Hepatic stellate cell (primary cell): ENCODE measurements at places on chromosomes 7 and 10.
A peak's percentile ranks its signal among the peaks of the same experiment; 100 is the strongest.

DNA sequence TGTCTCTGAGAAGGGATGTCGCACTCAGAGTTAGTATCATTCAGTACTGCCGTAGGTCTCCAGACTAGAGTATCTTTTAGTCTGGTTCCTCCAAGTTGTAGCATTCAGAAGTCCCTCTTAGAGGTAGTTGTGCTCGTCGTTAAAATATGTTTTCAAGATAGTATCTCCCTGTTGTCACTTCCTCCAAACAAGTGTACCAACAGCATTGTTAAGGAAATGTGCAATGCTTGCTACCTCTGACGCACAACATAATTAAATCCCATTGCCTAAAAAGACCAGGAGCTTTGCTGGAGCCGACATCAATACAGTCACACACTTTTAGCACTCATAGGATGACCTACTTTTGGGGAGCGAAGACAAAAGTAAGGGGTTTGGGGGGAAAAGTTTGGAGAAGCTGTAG, 80.0 kb upstream of the STK17A start:
- DNase-seq, result no peak

DNA sequence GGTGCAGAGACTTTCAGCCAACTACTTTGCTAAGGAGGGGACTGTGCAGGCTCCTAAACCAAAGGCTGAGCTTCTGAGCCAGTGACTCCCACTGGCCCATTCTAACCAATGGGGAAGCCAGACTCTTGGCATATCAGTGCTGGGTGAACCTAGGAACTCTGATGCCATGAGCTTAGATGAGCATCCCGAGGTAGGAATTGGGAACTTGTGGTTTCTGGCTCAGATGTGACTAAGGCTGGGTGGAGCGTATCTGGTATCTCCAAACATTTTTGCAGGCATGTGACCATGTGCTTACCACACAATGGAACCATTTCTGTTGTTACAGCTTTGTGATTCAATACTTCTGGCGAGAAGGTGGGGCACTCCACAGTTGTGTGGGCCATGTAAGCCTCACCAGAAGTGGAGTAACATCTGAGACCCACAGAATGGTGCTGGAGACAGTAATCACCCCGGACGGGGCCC, 2.5 kb upstream of the AVPI1 start:
- peak; percentile 82 for DNase-seq

DNA sequence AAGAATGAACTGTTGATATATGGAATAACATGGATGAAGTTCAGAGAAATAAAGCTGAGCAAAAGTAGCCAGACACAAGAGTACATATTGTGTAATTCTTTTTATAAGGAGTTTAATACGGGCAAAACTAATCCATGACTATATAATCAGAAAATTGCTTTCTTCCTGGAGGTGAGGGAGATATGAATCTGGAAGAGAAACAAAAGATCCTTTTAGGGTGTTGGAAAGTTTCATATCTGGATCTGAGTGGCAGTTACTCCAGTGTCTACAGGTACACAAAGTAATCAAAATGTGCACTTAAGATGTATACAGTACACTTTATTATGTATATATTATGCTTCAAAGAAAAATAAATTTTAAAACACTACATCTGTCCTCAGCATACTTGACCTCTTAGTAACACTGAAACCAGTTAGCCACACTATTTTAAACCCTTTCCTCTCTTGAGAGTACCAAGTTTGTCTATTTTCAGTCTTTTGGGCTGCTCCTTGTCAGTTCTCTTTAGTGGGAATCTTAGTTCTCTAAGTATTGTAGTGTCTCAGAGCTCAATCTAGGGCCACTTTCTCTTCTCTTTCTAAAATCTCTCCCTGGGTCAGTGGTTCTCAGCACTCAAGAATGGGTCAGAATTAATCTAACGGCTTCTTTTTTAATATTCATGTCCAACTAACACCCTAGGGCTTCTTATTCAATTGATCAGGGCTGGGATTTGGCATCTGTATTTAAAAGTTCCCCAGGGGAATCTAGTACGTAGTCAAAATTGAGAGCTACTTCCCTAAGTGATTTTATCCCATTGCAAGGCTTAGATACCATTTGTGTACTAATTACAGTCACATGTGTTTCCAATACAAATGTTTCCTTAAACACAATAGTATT, 4.3 kb upstream of the LIPF start:
- peak; percentile 13 for DNase-seq

DNA sequence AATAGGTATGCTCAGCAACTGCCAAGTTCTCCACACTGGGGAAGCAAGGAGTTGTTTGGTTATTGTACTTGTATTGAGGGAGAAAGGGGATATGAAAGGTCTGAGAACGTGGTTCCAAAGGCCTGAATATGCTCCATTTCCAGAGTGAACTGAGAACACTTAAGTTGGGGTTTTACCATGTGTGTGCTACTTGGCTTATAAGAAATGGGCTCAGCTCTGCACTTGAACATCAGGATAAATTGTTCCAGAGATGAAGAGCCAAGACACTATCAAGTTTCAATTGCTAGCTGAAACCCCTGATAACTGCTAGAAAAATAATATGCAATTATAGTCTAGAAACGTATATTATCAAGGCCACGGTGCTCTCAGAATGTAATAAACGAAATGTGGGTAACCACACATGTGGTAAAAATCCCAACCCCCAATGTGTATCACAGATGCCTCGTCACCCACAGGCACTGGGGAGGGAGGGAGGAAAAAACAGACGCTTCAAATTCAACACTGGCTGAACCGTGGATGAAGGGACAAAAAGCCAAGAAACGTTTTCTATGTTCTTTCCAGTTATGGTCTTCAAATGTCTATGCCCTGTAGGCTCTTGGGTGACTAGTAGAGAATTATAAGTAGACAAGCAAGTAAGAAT, 16.3 kb downstream of the ELMO1 start:
- DNase-seq, result no peak

GRCh38 chr7:115356139-115356746, 434.3 kb downstream of the MDFIC start:
- DNase-seq, result no peak

- DNase-seq, result peak; percentile 36
These were observed 7.7 kb downstream of the ACSM6 start for GRCh38 chr10:95201736-95202135.

DNA sequence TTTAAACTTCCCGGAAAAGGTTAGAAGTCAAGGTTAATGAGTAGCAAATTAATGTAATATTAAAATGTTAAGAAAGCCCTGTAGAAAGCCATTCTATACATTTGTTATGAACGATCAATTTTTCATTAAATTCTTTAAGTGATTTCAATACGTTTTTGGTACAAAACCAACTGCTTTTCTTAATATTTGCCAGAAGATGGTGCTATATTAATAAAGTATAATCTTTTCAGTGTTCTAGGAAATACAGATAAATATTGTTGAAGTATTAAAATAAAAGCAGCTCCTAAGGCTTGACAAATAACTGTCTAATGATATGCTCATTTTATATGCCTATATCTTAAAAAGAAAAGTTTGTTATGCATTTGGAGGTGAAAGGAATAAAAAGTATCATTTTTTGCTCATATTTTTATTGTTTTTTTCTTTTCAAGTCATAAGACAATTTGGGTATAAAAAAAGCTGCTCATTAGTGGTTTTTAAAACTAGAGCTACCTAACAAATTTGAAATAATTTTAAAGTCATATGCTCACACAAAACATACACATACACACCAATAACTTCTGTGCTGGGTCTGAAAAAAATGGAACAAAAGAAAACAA, 130.3 kb upstream of the POT1 start:
- DNase-seq, result no peak

DNA sequence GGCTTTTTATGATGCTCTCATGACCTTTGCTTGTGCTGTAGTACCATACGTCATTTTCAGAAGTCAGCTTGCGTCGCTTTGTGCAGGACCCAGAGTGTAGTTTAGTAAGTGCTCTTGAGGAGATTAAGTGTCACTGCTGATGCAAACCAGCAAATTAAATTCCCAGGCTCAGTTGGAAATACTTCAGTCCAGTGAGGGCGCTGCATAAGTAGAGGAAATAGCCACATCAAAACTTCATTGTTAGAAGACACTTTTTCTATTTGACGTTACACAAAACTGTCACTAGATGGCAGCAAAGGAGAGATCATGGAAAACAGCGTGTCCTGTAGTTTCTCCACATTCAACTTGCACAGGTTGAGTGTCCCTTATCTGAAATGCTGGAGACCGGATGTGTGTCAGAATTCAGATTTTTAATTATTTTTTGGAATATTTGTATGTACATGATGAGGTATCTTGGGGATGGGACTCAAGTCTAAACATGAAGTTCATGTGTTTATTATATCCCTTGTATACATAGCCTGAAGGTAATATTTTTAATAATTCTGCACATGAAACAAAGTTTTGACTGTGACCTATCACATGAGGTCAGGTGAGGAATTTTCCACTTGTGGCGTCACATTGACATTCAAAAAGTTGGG, 7.9 kb downstream of the ZNF22 start:
- peak; percentile 51 for DNase-seq

DNA sequence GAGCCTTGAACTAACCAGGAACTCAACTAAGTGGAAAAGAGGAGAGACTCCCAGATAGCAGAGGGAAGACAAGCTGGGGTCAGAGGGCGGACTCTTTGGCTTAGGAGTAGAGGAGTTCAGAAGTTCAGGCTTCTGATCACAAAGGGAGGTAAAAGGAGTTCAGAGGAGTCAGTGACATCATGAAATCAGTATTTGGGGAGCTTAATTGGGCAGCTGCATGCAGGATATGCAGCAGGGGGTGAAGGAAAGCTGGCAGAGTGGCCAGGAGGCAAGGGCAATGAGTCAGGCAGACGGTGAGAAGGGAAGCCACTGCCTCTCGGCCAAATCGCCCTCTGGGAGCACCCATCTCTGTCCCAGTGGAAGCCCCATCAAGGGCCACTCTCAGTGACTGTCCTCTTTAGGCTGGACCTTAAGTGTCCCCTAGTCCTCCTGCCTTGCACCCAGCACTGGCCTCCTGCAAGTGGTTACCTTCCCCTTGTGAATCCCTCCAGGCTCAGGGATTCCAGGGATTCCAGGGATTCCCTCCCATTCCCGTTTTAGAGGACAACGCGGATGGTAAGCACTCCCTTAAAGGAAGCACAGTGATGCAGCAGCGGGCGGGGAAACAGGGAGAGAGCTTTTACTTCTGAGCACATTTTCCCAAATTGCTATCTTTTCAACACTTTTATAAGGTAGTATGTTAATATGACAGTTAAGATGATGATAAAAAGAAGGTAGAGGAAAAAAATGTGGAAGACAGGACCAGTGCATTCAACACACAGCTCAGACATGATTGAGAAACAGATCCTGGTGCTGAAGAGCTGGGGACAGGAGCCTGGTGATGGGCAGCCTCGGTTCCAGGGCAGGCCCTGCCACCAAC, 72.6 kb downstream of the KCNMA1 start:
- DNase-seq, result peak; percentile 27

- no peak for DNase-seq
These were observed 418.2 kb downstream of the TYW1 start for GRCh38 chr7:67414858-67415257.

DNA sequence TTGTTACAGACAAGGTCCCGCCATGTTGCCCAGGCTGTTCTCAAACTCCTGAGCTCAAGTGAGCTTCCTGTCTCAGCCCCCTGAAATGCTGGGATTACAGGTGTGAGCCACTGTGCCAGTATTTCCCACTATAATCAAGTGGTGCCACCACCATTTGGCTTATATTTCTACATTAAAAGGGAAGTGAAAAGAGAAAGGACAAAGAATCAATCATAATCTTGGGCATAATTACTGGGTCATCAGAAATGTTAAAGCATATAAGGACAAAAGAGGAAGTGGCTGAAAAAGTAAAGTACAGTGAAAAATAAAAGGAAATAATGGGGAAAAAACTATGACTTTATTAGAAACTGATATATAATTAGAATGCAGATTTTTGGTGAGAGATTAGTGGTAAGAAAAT, 25.7 kb upstream of the ENTPD1 start:
- no peak for DNase-seq

- no peak for DNase-seq
These were observed 331.0 kb downstream of the LRMDA start for GRCh38 chr10:75762431-75762802.

DNA sequence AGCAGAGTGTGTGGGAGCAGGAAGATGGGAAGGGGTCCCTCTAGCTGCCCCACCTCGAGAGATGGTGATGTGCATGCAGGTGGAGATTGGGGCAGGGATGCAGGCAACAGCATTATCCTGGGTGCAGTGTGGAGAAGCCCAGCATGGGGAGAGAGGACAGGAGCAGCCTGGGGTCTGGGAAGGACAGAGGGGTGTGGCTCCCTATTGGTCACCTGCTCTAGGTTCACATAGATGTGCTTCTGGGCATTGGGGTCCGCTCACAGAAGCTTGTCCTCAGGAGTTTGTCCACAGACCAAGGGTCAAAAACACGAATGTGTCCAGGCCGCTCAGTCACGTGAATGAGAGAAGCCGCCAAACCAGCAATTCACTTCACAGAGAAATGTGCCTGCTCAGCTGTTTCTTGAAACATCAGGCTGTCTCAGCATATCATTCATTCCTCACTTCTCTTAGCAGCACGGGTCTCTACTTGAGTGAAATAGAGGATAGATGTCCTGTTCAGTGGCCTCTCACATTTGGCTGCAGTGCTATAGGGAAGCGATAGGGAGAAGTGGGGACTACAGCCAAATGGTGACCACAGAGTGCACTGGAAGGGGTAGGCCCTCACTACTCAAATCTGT, 11.5 kb upstream of the SLC29A3 start:
- no peak for DNase-seq

GRCh38 chr10:16384021-16384420, 52.8 kb upstream of the PTER start:
- DNase-seq, result no peak

GRCh38 chr7:72032934-72033333, 379.2 kb downstream of the CALN1 start:
- DNase-seq, result no peak

- peak; percentile 76 for DNase-seq
These were observed 3.8 kb upstream of the ANTXRL start for GRCh38 chr10:46282842-46283574.

- DNase-seq, result no peak
These were observed 15.8 kb upstream of the SAMD8 start for GRCh38 chr10:75095631-75096030.

GRCh38 chr7:80929619-80930018, 10.8 kb upstream of the SEMA3C start:
- peak; percentile 38 for DNase-seq

- no peak for DNase-seq
These were observed 7.7 kb downstream of the TMEM273 start for GRCh38 chr10:49180444-49180860.

DNA sequence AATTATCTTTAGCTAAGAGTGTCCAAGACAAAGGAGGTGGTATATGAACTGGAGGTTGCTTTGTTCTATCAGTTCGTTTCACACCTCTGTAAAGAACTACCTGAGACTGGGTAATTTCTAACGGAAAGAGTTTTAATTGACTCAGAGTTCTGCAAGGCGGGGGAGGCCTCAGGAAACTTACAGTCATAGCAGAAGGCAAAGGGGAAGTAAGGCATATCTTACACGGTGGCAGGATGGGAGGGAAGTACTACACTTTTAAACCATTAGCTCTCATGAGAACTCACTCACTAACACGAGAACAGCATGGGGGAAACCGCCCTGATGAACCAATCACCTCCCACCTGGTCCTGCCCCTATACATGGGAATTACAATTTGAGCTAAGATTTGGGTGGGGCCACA, 1202.3 kb upstream of the LRRTM3 start:
- DNase-seq, result no peak

- no peak for DNase-seq
These were observed 973.1 kb downstream of the LRMDA start for GRCh38 chr10:76404531-76404930.
